ENCODE measurements at places on chromosomes 11 and 22. TPM values are rescaled to one million over a fixed set of nuclear protein-coding genes. Genes with fewer than 3 reads are reported as not detected.
A peak's percentile ranks its signal among the peaks of the same experiment; 100 is the strongest.

KRTAP5-2 gene
- not detected for total RNA-seq

HTR3B gene
- not detected for total RNA-seq

TMPRSS13 gene
- not detected for total RNA-seq

OR52N4 gene
- total RNA-seq = not detected

ZNF70 gene
- total RNA-seq = 4.1 TPM

OR5B2 gene
- total RNA-seq = not detected

ZBTB16 gene
- 0.08 TPM for total RNA-seq

SYTL2 gene
- 7.5 TPM for total RNA-seq

CTSW gene
- total RNA-seq = not detected

LRRN4CL gene
- total RNA-seq = not detected

MUC15 gene
- not detected for total RNA-seq

DNA sequence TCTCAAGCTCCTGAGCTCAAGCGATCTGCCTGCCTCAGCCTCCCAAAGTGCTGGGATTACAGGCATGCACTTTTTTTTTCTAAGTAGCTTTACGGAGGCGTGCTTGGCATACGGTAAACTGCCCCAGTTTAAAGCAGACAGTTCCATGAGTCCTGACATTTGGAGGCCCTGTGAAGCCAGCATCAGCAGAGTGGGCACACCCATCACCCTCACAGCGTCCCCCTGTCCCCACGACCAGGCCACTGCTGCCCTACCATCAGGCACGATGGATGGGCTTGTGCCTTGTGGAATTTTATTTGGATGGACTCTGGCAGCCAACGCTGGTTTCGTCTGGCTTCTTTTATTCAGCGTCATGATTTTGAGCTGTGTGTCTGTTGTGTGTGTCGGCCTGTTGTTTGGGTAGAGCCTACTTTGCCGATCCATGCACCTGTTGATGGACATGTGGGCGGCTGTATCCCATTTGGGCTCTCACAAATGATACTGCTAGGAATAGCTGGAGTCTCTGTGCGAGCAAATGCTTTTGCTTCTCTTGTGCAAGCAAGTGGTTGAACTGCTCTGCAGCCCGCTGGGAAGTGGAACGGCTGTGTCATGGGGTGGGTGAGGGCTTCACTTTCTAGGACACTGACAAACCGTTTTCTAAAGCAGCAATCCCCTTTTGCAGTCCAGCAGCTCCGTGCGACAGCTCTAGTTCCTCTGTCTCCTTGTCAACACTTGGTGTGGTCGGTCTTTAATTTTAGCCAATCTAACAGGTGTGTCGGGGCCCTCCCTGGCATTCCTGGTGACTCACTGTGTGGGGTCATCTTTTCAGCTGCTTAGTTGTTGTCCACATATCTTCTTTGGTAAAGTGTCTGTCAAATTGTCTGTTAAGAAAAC, 23.8 kb downstream of the KCNQ1 start:
- DNase-seq = no peak

GRCh38 chr11:72721276-72721675, 30.9 kb downstream of the ARAP1 start:
- no peak for DNase-seq

DNA sequence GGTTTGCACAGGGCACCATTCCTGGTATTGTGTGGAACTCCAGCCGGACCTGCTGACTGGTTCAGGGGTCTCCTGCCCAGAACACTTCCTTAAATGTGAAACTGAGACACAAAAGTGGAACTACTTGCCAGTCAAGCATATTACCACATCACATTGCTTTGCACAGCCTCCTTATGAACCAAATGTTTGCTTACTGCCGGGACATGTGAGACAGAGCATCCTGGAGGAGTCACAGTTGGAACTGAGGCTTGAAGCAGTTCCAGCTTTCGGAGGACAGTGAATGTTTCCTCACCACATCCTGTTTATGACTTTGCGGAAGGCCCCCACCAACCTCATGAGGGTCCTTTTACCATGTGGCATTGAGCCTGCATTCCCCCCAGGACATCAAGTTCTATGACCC, 105.8 kb upstream of the ARHGAP42 start:
- no peak for DNase-seq

DNA sequence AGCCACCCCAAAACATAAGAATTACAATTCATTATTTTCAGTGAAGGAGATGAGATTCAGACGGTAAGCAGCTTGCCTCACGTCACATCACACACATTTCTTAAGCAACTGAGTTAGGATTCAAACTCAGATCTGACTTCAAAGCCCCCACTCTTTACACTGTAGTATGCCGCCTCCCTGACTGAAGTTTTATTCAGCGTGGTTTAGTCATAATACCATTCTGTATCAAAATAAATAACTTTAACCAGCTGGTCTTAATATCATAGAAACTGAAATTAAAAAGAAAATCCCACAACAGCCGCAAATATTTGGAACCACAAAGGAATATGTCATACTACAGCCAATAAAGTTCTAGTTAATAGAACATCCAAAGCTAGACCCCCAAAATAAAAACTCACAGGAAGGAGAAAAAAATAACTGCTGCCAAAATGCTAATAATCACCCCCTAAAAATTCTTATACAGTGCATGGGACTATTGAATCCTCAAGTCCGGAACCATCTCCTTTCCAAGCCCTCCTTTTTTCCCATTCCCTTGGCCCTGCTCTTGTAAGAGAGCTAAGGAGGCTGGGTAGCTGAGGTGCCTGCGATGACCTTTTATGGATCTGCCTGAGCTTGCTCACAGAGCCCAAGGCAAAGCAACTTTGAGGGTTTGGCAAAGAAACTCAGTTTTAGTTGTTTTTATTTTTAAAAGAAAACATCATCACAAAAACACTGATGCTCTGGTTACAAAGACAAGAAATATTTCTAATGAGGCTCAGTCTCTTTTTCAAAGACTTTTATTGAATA, 334.5 kb downstream of the TTC28 start:
- no peak for DNase-seq

GRCh38 chr11:128687321-128687720, 6.6 kb upstream of the FLI1 start:
- no peak for DNase-seq

DNA sequence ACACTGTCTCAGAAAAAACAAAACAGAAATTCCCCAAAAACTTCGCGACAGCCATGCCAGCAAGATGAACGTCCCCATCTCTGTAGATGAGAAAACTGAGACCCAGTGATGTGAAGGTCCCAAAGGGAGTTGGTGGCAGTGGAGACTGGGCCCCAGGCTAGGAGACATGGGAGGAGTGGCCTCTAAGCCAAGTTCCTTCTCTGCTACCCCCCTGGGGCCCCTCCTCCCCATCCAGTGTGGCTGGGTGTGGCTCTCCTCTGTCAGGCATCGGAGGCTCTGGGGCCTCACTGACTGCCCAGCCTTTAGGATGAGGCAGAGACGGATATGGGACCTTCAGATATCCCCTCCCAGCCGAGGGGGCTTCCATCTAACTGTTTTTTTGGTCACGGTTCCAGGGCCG, 9.8 kb downstream of the RELT start:
- no peak for DNase-seq

DNA sequence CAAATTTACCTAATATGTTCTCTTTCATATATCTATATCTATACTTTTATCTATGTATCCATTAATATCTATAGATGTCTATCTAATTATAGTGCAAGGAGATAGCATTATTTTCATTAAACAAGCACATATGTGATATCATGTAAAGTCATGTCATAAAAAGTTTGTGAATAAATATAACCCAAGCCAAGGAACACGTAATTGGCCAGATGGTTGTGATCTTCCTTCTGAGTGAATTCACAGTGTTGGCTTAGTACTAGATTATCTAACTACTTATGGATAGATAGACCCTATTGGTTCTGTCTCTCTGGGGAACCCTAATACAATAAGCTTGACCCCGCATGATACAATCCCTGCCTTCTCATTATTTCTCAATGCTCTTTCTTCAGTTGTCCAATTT, 484.4 kb downstream of the LRRC4C start:
- no peak for DNase-seq

DNA sequence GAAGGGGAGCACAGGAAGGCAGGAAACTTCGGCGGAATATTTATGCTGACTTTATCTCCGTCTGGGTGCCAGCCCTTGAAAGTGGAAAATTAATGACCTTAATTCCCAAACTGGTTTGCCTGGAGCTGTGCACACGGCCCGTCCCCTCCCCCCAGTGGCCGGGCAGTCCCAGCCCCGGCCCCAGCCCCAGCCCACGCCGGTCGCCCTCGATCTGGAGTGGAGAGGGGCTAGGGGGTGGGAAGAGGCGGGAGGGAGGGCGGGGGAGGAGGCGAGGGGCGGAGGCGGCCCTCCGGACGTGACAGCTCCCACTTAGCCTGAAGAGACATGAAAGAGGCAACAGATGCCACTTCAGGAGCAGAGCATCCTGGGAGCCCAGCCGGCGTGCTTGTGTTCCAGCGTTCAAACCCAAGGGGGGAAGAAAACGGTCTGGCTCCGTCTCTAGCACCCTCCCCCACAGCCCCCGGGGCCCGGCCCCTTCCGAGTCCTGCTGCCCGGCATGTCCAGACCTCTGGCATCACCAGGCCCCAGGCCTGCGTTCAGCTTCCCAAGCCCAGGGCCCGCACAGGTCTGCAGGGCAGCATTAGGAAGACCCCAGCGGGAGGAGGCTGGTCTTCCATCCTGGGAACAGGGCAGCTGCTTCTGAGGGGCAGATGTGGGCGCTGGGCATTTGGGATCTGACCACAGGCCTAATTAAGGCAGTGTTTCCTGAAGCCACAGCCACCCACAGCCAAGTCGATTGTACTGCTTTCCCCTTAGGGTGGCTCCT, 20.0 kb upstream of the LMO1 start:
- DNase-seq = no peak

DNA sequence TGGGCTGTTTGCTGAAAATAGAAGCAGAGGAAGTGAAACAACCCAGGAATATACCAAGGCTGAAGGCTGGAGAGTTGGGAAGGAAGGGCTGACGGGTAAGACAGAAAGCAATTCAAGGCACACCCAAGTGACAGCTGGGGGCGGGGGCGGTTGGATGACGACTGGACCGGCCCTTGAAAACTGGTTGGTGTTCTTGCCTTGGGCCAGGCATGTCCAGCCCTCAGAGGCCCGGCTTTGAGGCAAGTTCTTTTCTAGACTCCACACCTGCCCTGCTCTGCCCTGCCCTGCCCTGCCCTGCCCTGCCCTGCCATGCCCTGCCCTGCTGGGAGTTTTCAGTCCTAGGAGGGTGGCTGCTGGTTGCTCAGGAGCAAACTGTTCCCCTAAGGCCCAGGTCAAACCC, 34.2 kb upstream of the CACNG2 start:
- DNase-seq = no peak

- no peak for DNase-seq
Observed at GRCh38 chr11:102546427-102546826, 15.9 kb upstream of the MMP7 start.

- DNase-seq = peak; percentile 35
Observed at GRCh38 chr11:35725885-35726284, 63.3 kb downstream of the TRIM44 start.

DNA sequence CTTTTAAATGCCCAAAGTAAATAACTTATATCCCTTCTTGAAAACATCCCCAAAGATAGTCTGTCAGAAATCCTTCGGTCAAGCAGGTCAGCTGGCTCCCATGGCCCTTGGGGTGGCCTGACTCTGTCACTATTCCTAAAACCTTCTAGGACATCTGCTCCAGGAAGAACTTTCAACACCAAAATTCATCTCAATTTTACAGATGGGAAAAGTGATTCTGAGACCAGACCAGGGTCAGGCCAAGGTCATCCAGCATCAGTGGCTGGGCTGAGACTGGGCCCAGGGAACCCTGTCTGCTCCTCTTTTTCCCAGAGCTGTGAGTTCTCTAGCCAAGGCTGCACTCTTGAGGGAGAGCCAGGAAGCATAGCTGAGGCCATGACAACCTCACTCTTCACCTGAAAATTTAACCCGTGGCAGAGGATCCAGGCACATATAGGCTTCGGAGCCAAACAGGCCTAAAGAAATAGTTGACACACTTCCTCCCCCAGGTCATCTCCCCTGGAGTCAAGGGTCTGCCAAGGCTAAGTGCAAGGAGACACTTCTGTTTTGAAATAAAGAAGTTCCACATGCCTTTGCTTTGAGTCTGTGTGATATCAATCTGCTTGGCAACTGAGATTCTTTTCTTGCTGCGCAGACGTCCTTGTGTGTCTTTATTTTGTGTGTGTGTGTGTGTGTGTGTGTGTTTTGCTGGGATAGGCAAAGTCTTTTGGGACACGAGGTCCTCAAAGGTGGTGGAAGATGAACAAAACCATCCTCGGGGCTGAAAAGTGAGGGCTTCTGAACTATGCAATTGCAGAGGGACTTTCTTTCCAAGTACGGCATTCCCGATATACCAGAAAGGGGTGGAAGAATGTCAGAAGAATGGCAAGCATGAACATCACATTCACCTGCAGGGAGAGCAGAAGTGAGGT, 16.8 kb upstream of the PRG2 start:
- no peak for DNase-seq

- no peak for DNase-seq
Observed at GRCh38 chr11:118046964-118047700, 29.7 kb upstream of the TMPRSS4 start.
